Hair follicle dermal papilla cell (primary cell): ENCODE measurements at places on chromosomes 4 and X. TPM values are rescaled to one million over a fixed set of nuclear protein-coding genes. Genes with fewer than 3 reads are reported as not detected.

The RTL5 gene
- 2.9 TPM in 2 replicates for total RNA-seq

The CFP gene
- 0.32 and 0.36 TPM in 2 replicates for total RNA-seq

The HEPH gene
- 26.4 and 44.9 TPM in 2 replicates for total RNA-seq

The P2RY10 gene
- total RNA-seq, result not detected in 2 replicates

The NAA10 gene
- 55.9 and 63.4 TPM in 2 replicates for total RNA-seq

The TMEM35A gene
- total RNA-seq, result 1.8 and 2.6 TPM in 2 replicates

The AWAT2 gene
- not detected in 2 replicates for total RNA-seq

The SOWAHB gene
- total RNA-seq, result 0.16 and 0.36 TPM in 2 replicates

The SPANXN2 gene
- not detected in 2 replicates for total RNA-seq

The XK gene
- total RNA-seq, result under 0.01 TPM in 2 replicates

The TMPRSS11D gene
- total RNA-seq, result not detected in 2 replicates

The MAGEA4 gene
- not detected in 2 replicates for total RNA-seq

The ADH1A gene
- not detected in 2 replicates for total RNA-seq

The GABRA4 gene
- not detected in 2 replicates for total RNA-seq

The FAM184B gene
- under 0.01 TPM in 2 replicates for total RNA-seq

The UGT2B17 gene
- not detected in 2 replicates for total RNA-seq

The DRP2 gene
- total RNA-seq, result 3.0 and 3.4 TPM in 2 replicates

The QRFPR gene
- total RNA-seq, result not detected in 2 replicates

The FMR1NB gene
- total RNA-seq, result not detected in 2 replicates

The NDST3 gene
- total RNA-seq, result 0.49 and 0.81 TPM in 2 replicates

The TRMT44 gene
- total RNA-seq, result 17.5 and 22.1 TPM in 2 replicates

The ZFP42 gene
- total RNA-seq, result not detected in 2 replicates

The FRMPD3 gene
- under 0.01 TPM in 2 replicates for total RNA-seq

The CT45A7 gene
- not detected in 2 replicates for total RNA-seq

The CD38 gene
- not detected in 2 replicates for total RNA-seq

The NEXMIF gene
- under 0.01 TPM in 1 of 2 replicates, not detected in the other for total RNA-seq

The ZXDB gene
- 13.5 and 15.4 TPM in 2 replicates for total RNA-seq

The DDIT4L gene
- 7.2 and 8.3 TPM in 2 replicates for total RNA-seq

The FAM47E gene
- total RNA-seq, result 0.36 and 0.97 TPM in 2 replicates

The AFM gene
- not detected in 2 replicates for total RNA-seq

The CFAP47 gene
- not detected in 2 replicates for total RNA-seq

The EDA gene
- 1.8 and 2.6 TPM in 2 replicates for total RNA-seq

The ZNF157 gene
- total RNA-seq, result 0.12 TPM in 1 of 2 replicates, not detected in the other

The GBA3 gene
- not detected in 2 replicates for total RNA-seq

The UBA6 gene
- total RNA-seq, result 152 and 265 TPM in 2 replicates

The STARD8 gene
- 5.0 and 8.0 TPM in 2 replicates for total RNA-seq

The HSD17B13 gene
- not detected in 2 replicates for total RNA-seq

The GC gene
- total RNA-seq, result not detected in 2 replicates

The NALF2 gene
- not detected in 2 replicates for total RNA-seq

The MAOA gene
- total RNA-seq, result 16.5 and 19.0 TPM in 2 replicates

The ADH6 gene
- 0.32 TPM in 1 of 2 replicates, not detected in the other for total RNA-seq

The MAGEA12 gene
- not detected in 2 replicates for total RNA-seq

The SLITRK4 gene
- 0.61 and 0.97 TPM in 2 replicates for total RNA-seq

The CXCL13 gene
- not detected in 2 replicates for total RNA-seq

The MAGEA1 gene
- not detected in 2 replicates for total RNA-seq

The PPP2R2C gene
- 0.24 TPM in 1 of 2 replicates, not detected in the other for total RNA-seq

The GYPA gene
- not detected in 2 replicates for total RNA-seq

The ATP2B3 gene
- total RNA-seq, result 0.16 TPM in 1 of 2 replicates, not detected in the other

The FAM241A gene
- total RNA-seq, result 1.9 and 2.1 TPM in 2 replicates
